GM04503 (cell line): ENCODE measurements at places on chromosomes 5 and 9.

DNA sequence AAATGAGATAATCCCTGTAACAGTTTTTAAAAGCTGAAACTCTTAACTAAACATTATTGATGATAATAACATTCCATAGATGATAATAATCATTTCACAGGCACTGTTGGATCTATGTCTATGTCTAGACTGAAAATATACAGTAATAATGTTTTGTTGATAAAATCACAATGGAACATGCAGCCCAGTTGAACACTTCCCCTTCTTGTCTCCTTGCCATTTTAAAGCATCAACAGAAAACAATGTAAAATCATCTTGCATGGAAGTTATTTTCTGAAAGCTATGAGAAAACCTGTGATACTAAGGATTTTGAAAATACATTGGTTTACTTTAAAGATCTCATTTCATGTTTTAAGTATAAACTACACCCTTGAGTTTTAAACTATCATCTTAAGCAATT lies 1.9 kb downstream of the GAPT start:
- DNase-seq = no peak

DNA sequence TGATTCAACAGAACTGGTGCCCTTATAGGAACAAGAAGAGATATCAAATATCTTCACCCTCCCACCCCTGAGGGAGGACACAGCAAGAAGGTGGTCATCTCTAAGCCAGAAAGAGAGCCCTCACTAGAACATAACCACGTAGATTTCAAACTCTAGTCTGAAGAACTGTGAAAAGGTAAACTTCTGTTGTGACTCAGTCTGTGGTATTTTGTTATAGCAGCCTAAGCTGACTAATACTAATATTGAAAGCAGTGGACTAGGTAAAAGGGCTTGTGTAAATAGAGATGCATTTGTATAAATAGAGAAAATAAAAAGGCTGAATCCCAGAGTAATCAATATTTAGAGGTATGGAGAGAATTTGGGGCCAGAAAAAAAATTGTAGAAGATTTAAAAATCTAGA lies 157.6 kb upstream of the CCNH start:
- DNase-seq = no peak

DNA sequence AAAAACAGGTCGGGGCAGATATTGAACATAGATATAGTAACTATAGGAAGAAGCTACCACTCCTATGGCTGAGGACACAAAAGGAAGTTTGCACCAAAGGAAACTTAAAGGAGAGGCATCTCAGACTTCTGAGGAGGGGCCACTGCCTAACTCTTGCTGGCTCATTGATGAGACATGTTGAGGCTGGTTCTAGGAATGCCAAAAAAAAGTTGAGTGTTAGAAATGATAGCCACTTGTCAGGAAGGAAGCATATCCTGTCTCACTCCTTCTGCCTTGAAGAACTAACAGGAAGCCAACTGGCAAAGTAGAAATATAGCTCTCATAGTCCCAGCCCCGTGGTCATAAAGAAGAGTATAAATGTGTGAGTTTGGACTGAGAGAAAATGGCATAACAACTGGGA lies 23.3 kb upstream of the STOM start:
- no peak for DNase-seq

- no peak for DNase-seq
Observed at GRCh38 chr9:109497226-109498153, 617 bp downstream of the PTPN3 start.

DNA sequence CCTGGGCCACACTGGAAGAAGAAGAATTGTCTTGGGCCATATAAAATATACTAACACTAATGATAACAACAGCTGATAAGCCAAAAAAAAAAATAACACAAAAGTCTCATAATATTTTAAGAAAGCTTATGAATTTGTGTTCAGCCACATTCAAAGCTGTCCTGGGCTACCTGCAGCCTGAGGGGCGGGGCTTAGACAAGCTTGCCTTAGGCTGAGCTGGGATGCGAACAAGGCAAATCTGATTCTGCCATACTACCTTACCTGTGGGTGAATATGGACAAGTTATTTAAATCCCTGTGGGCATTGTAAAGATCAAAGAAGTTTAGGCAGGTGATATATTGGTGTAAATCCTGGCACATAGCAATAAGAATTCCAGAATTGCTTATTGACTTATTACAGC lies 212.3 kb upstream of the ATP10B start:
- DNase-seq = no peak

DNA sequence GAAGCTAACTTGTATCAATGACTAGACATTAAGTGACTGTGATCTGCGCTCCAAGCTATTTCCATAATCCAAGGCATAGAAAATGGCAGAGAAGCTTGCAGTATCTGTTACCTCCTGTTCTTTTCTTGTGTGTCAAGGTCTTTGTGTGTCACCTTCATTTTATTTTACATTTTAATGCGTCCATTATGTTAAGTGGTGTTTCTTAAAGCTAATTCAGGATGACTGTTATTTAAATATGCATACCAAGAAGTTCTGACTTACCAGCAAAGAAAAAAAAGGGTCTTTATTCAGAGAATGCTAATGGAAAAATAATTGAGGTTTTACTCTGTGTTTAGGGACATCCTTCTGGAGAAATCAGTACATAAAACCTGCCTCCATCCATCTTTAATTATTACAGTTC lies 52.3 kb downstream of the STK32A start:
- DNase-seq = no peak

- no peak for DNase-seq
Observed at GRCh38 chr5:133799571-133800237, 168.7 kb downstream of the C5orf15 start.

DNA sequence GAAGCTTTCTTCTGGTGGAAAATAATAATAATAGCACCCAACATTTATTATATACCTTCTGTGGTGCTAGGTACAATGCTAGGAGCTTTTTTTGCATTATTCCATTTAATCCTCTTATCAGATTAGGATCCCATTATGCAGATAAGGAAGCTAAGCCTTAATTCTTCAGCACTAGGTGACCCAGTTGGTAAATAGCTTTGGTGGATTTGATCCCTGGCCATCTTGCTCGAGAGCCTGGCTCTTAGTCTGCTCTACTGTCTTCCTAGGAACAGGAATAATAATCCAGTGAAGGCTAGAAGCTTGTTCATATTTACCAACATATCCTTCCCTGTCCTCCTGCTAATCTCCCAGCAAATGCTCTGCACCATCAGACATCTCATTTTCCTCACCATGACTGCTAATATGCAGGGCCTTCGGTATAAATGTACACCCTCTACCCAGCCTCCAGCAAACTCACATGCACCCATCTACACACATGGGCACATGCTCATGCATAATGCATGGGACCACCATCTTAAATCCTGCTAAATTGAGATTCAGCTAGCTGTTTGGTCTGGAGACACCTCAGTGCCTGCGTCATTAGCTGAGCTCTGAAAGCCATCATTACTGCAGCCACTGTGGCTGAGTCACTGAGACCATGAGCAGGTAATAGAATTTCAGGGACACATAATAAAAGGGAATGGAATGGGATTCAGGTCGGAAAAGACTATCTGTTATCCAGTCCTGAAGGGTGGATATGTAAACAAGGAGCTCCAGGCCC lies 87.5 kb downstream of the TRIM32 start:
- no peak for DNase-seq

- DNase-seq = no peak
Observed at GRCh38 chr9:135581636-135582426, 20.3 kb downstream of the PAEP start.

DNA sequence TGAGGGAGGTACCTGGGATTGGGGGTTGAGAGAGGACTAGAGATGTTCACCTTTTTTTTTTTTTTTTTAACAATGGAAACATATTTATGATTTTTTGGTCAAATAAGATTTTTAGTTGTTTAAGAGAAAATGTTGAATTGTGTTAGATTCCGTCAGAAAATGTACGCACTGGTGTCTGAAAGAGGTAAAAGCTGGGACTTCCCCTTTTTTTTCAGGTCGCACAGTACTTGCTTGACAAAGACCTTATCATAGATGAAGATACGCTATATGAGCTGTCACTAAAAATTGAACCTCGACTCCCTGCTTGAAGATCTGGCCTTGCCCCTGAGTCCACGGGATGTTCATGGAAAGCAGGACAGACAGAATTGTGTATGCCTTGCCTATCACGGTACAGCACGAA lies 7.7 kb upstream of the CKMT2 start:
- no peak for DNase-seq

GRCh38 chr9:123561046-123561445 lies 205.0 kb downstream of the CRB2 start:
- no peak for DNase-seq

- DNase-seq = no peak
Observed at GRCh38 chr5:54462281-54462680, 6.8 kb downstream of the HSPB3 start.

DNA sequence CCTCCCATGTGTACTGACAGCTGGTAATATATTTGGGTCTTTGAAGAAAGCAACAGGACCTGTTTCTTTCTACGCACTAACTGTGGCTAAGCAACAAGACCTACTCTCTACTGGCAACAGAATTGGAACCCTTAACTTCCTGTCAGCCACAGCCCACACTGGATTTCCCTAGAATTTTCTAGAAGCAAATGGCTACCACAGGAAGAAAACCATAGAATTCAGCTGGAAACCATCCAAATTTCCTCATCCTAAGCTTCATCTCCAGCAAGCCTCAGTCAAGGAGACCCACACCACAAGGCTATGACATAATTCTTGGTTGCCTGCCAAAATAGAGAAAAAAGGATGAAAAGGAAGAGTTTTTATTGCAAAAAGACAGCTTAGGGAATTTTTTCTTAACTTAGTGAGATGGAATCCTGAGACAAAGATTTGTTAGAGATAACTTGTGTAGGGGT lies 171.8 kb upstream of the TNC start:
- DNase-seq = no peak

- DNase-seq = no peak
Observed at GRCh38 chr9:8643896-8644295, 844.3 kb upstream of the DMAC1 start.

DNA sequence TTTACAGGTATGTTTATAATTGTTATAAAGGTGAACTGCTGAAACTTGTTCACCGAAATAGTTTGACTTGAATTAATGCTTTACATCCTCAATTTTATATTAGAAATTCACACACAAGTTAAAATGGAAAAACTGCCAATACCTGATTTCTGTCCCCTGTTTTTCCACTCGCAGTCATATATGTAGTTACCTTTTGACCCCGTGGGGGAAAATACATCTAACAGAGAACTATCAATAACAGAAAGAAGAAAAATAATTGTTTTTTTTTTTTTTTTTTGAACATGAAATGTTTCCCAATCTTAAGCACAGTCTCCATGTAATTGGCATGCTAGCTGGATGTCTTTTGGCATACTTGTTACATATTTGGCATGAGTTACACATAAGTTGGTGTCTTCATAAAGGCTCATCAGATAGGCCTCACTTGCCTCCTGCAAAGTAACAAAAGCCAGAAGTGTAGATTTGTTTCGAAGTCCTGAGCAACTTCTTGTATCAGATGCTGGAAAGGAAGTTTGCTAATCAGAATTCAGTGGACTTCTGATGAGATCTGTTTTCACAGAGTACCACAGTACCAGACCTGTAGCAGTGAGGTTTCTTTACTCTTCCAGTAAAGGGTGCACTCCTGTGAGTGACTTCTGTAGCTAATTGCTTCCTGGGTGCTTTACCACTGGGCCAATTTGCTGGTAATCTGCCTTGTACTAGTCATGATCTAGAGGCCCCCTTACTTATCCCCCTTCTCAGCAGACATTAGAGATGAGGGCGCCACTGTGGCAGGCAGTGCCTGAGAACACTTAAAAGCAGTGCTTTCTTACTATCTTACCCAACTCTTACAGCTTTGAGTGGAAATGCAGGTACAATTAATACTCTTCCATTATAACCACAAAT lies 36.2 kb upstream of the CXXC5 start:
- DNase-seq = no peak

DNA sequence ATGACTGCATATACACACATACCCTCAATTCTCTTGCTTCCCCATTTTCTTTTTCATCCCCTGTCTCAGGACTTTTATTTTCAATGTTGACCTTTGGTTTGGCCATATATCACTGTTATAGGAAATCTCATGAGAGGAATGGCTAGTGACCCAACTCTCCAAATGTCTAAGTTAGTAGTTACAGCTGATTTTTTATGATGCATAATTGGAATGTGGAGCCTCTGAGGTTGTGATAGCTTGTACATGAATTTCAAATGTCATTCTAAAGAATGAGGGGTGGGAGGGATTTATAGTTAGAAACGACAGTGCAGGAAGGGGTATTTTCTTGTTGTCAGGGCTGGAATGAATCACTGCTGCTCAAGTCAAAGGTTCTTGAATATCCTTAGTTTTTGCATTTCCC lies 356.1 kb downstream of the NTRK2 start:
- DNase-seq = no peak

GRCh38 chr5:138000102-138000723 lies 32.7 kb downstream of the FAM13B start:
- no peak for DNase-seq
